ENCODE measurements at places on chromosomes 2 and 18. TPM values are rescaled to one million over a fixed set of nuclear protein-coding genes. Genes with fewer than 3 reads are reported as not detected.

RTP5 gene
- total RNA-seq: 0.12 TPM

SYT4 gene
- not detected for total RNA-seq

GRCh38 chr18:14922965-14923565 is 175.1 kb downstream of the ANKRD30B start:
- no peak for DNase-seq

DNA sequence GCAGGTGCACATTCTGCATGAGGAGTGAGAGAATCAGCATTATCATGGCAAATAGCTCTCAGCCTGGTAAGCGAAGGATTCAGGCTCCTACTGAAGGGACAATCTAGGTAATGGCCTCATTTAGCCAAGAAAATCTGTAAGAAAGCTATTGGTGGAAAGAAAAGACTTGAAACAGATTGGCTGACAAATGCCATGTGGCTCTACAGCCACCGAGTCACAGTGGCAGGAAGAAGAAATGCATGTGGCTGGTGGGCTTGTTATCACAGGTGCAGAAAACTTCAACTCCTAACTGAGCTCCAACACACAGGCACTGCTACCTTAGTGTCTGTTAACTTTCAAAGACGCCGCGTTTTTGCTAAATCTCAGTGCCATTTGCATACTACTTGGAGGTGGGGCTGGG is 60.6 kb upstream of the REV1 start:
- DNase-seq: no peak

GRCh38 chr2:121819846-121820245 is 64.4 kb downstream of the TSN start:
- DNase-seq: no peak

DNA sequence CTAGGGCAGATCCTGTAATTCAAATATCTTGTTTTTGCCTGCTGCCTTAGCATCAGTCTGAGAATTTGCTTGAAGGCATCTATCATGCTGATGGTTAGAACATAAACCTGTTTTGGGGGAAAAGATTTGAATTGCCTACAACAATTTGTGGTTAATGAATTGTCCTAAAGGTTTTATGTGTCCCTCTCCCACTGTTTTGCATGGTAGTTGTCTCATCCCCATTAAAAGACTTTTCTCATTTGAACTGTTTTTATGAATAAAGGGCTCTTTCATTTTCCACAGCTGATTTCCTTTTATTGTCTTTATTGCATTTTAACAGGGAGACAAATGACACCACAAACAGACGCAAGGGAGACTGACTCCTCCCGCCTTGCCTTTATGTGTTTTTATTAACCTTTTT is 275.6 kb downstream of the PIK3C3 start:
- DNase-seq: no peak

LYPD6B gene
- not detected for total RNA-seq

CFC1 gene
- not detected for total RNA-seq

GATA6 gene
- total RNA-seq: 0.39 TPM

GRCh38 chr2:204753841-204754240 is 208.6 kb downstream of the PARD3B start:
- no peak for DNase-seq

HOXD12 gene
- total RNA-seq: not detected

TRABD2A gene
- total RNA-seq: 39.4 TPM

GRCh38 chr2:39893616-39894015 is 114.6 kb upstream of the THUMPD2 start:
- no peak for DNase-seq

- DNase-seq: no peak
Measured at GRCh38 chr2:58734365-58734764, 493.2 kb upstream of the FANCL start.

- no peak for DNase-seq
Measured at GRCh38 chr2:112198780-112199179, 56.1 kb downstream of the ZC3H8 start.

CNRIP1 gene
- not detected for total RNA-seq

SPATS2L gene
- 17.8 TPM for total RNA-seq
